ENCODE measurements at places on chromosomes 13 and 19. TPM values are rescaled to one million over a fixed set of nuclear protein-coding genes. Genes with fewer than 3 reads are reported as not detected.

KLK2 gene
- not detected for total RNA-seq

CLC gene
- total RNA-seq, result 5.7 TPM

NOVA2 gene
- total RNA-seq, result 0.52 TPM

ZNF607 gene
- total RNA-seq, result 9.4 TPM

ZNF730 gene
- total RNA-seq, result 6.3 TPM

SERP2 gene
- 5.7 TPM for total RNA-seq

IGFL2 gene
- total RNA-seq, result not detected
